ENCODE measurements at places on chromosomes 1 and 21. TPM values are rescaled to one million over a fixed set of nuclear protein-coding genes. Genes with fewer than 3 reads are reported as not detected.

The TNFSF18 gene
- total RNA-seq: 0.74 TPM

The KPRP gene
- not detected for total RNA-seq

The PPFIA4 gene
- total RNA-seq: 12.3 TPM

The TLR5 gene
- 0.49 TPM for total RNA-seq

The CACHD1 gene
- 17.0 TPM for total RNA-seq

The NR5A2 gene
- total RNA-seq: 0.25 TPM

The NBPF6 gene
- not detected for total RNA-seq

The ATP1A4 gene
- under 0.01 TPM for total RNA-seq

The EBNA1BP2 gene
- total RNA-seq: 37.9 TPM

The PCSK9 gene
- total RNA-seq: 2.0 TPM

The OR2T3 gene
- not detected for total RNA-seq

The REG4 gene
- total RNA-seq: not detected

The ADORA1 gene
- 9.1 TPM for total RNA-seq

The ITLN2 gene
- total RNA-seq: not detected

The NTNG1 gene
- 6.4 TPM for total RNA-seq

The NDUFV3 gene
- 18.7 TPM for total RNA-seq

The LCE3E gene
- total RNA-seq: not detected

The RBP7 gene
- not detected for total RNA-seq

The DPT gene
- total RNA-seq: 0.49 TPM

The RUNX1 gene
- 0.49 TPM for total RNA-seq

The SMIM11 gene
- 10.6 TPM for total RNA-seq

The SLC50A1 gene
- total RNA-seq: 5.2 TPM

The LRRC71 gene
- total RNA-seq: 0.25 TPM

The SLC37A1 gene
- total RNA-seq: 26.1 TPM

The OR2T35 gene
- not detected for total RNA-seq

The LEMD1 gene
- total RNA-seq: 5.4 TPM

The SHISAL2A gene
- total RNA-seq: not detected

The DSCAM gene
- 16.0 TPM for total RNA-seq

The RHOU gene
- total RNA-seq: 36.1 TPM

The PARS2 gene
- total RNA-seq: 2.5 TPM

The ZNF683 gene
- not detected for total RNA-seq

The LRRC42 gene
- total RNA-seq: 12.3 TPM

The IL20 gene
- not detected for total RNA-seq

The DENND2C gene
- total RNA-seq: 1.5 TPM

The CLDN17 gene
- not detected for total RNA-seq

The FAM78B gene
- 6.6 TPM for total RNA-seq

The KRTAP7-1 gene
- not detected for total RNA-seq

The AQP10 gene
- not detected for total RNA-seq
